AG04449 (cell line): ENCODE measurements at places on chromosomes 5 and 9.

- DNase-seq = no peak
Measured at GRCh38 chr5:152329761-152330283, 75.3 kb downstream of the NMUR2 start.

DNA sequence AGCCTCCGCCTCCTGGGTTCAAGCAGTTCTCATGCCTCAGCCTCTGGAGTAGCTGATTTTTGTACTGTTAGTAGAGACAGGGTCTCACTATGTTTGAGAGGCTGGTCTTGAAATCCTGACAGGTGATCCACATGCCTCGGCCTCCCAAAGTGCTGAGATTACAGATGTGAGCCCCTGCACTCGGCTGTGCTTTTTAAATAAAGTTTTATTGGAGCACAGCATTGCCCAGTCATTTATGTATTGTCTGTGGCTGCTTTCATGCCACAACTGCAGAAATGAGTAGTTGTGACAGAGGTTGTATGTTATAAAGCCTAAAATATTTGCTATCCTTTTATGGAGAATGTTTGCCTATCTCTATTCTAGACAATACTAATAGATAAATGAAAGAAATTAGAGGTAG, 169.2 kb downstream of the AOPEP start:
- DNase-seq = no peak

DNA sequence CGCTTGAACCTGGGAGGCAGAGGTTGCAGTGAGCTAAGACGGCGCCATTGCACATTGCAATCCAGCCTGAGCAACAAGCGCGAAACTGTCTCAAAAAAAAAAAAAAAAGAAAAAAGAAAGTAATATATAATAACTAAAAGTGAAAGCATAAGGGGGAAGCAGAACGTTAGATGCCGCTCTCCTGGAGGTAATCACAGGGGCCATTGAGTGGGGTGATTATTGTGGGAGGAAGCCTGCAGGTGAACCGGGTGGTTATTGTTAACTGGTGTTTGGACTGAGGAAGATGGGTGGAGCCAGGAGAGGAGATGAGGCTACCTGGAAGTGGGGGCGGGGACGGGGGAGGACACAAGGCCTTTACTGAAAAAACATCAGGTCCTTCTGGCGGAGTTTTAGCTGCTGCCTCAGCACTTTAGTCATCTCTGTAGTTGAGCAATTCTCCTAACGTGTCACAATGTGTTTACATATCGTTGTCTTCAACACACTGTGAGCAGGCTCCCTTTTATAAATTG, 5.3 kb upstream of the TJP2 start:
- no peak for DNase-seq

DNA sequence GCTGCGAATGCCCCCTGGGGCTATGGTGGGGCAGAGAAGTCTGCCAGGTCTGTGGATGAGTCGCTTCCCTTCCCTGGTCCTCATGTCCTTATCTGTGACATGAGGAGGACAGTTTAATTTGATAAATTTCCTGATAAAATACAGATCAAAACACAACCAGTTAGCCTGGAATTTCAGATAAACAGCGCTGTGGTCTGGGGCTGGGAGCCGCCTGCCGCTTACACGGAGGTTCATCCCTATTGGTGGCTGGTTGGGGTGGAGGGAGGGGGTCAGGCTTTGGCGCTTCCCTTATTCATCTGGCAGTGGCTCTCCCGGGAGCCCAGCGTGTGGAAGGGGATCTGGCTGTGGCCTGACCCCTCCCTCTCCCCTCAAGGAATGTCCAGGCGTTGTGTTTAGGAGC, 17.9 kb downstream of the CRB2 start:
- DNase-seq = no peak

DNA sequence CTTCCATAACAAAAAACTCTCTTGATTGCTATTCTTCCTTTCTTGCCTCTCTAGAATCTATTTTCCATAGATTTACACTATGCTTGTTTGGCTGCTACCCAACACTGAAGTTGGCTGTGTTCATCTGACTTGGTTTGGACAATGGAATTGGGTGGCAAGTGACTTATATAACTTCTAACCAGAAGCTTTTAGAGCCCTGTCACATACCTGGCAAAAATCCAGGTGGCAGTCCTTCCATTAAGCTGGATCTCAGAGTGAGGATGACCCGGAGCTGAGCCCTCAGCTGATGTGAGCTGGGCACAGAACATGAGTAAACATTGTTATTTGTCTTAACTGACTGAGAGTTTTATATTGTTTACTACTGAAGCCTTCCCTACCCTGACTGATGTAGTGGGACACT, 225.7 kb downstream of the TLR4 start:
- DNase-seq = no peak

DNA sequence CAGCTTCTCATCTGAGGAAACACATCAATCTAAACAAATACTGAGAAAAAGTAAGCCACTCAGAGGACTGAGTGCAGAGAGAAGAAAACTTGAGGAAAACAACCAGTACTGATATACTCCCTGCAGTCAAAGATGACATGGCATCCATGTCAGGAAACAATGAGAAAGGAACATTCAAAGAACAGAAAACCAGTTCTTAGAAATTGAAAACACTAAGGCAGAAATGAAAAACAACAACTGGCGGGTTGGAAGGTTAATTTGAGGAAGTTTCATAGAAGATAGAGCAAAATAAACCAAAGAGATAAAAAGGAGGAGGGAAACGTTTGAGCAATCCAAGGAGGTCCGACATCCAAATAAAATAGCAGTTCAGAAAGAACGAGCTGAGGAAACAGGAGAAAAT, 475.2 kb downstream of the HINT1 start:
- DNase-seq = no peak

GRCh38 chr9:137860361-137860760, 17.2 kb upstream of the CACNA1B start:
- no peak for DNase-seq

- no peak for DNase-seq
Measured at GRCh38 chr9:121658166-121658565, 6.7 kb downstream of the DAB2IP start.

- DNase-seq = no peak
Measured at GRCh38 chr5:142915813-142916424, 145.7 kb downstream of the ARHGAP26 start.

DNA sequence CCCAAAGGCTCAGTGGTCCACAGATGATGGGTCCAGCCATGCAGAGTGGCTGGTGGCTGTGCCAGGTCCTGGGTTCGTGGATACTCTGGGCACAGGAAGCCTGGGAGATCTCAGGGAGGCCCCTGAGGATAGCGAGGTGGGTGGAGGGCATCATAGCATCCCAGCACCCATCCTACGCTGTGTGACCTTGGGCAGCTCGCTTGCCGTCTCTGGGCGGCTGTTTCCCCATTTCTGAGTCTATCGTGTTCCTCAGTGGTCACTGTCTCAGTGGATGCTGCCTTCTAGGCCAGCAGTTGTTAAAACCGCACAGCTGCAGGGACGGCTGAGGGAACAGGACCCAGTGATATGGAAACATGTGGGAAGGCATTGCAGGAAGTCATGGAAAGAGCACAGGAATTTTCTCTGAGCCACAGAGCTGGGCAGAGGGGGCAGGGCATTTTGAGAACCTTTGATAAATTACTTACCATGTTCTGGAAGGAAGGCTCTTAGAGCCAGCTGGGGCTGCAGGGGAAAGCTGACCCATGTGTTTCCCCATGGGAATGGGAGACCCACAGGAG, 86.4 kb upstream of the COL5A1 start:
- no peak for DNase-seq

GRCh38 chr9:37371565-37372464, 50.7 kb upstream of the GRHPR start:
- DNase-seq = peak; percentile 38

DNA sequence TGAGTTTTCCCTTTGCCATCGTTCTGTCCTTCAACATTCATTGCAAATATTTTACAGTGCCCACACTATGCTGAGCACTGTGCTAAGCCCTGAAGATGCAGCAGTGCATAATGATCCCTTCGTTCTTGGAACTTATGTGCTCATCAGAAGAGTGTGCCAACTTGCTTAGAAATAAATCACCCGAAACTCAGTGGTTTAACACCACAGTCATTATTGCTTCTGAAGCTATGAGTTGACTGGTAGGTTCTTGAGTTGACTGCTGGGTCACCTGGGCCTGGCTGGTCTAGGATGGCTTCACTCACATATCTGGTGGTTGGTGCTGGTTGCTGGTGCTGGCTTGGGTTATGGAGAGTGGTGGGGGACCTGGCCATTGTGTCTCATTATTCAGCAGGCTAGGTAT, 20.9 kb downstream of the PCSK5 start:
- DNase-seq = no peak

- no peak for DNase-seq
Measured at GRCh38 chr9:107782789-107783188, 293.2 kb upstream of the KLF4 start.

DNA sequence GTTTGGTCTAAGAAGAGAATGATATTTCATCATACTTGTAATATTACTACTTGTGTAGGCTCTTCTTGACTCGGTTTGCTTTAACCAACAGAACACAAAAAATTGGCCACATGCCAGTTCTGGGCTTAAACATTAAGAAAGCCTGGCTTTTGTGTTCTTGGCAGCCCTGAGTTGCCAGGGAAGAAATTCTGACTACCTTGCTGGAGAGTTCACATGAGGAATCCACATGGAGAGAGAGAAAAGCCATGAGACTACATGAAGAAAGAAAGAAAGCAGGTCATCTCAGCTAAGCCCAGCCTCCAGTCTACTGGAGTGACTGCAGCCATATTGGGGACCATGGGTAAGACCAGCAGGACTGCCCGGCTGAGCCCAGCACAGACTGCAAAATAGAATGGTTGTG, 524.8 kb downstream of the RAB3C start:
- DNase-seq = no peak

DNA sequence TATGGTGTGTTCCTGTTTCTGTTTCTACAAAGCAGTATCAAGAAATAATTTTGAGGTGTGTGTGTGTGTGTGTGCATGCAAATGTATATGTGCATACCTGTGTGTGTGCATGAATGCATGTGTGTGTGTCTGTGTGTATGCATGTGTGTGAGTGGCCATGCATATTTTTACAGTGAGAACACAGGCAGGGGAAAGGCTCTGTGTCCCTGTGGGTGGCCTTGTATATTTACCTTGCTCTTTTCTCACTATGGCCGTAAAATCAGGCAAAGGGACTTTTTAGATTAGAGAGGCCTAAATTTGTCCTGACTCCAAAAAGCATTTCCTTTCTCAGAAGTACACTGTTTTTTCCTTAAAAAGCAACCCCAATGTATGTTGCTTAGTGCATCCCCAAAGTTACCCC, 293.4 kb downstream of the MARCHF11 start:
- no peak for DNase-seq

GRCh38 chr9:87334366-87334765, 163.3 kb upstream of the DAPK1 start:
- no peak for DNase-seq

DNA sequence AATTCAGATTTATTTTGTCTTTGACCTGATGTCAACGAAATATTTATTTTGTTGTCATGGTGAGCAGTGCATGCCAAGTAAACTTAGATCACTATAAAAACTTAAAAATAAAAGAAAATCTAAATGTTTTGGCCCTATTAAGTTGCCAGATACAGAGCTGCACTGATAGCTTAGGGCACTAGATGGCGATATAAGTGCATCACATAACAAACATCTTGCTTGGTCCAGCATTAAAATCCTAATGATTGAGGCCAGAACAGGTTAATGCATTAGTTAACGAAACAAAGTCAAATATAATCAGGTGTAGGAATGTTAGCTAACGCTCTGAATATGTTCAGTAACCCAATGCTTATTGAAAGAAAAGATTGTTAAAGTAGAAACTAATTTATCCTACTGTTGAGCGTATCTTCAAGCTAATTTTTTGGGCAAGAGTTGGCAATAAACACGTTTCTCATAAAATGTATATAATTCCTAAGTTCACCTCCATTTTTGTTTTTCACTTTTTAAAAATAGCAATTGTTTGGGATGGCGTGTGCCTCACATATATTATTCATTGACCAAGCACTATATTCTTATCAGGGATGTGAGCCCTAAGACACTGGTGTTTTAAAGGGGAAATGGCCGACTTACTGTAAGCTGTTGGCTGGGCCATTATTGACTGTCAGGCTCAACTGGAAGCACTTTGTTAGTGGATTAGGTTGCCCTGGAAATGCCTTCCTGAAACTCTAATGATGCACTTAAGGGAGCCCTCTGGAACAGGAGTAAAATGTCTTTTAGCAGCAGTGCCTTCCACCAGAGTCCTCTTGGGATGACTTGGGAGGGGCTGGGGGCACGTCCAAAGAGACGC, 33.3 kb downstream of the KCTD16 start:
- DNase-seq = no peak

GRCh38 chr9:133389025-133389557, 12.9 kb downstream of the STKLD1 start:
- no peak for DNase-seq

- no peak for DNase-seq
Measured at GRCh38 chr9:89037346-89037745, 46.1 kb downstream of the S1PR3 start.

DNA sequence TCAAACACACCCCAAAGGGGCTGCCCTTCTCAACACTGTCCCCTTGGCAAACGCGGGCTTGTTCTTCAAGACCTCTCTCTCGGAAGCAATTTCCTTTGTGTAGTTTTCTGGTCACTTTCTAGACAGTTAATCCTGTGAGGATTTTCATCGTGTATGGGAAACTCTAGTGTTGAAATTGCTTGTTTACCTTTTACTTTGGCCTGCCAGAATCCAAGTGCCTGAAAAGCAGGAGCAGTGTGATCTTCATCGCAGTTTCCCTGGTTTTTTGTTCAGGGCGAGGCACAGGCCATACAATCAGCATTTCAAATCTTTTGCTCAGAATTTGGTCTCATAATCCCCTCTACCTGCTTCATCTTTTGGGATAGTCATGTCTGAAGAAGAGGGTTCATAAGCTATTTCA, 115.7 kb upstream of the C9orf72 start:
- DNase-seq = no peak

GRCh38 chr5:122984425-122984824, 52.1 kb downstream of the PPIC start:
- no peak for DNase-seq

GRCh38 chr5:62149879-62150278, 156.1 kb upstream of the KIF2A start:
- no peak for DNase-seq

DNA sequence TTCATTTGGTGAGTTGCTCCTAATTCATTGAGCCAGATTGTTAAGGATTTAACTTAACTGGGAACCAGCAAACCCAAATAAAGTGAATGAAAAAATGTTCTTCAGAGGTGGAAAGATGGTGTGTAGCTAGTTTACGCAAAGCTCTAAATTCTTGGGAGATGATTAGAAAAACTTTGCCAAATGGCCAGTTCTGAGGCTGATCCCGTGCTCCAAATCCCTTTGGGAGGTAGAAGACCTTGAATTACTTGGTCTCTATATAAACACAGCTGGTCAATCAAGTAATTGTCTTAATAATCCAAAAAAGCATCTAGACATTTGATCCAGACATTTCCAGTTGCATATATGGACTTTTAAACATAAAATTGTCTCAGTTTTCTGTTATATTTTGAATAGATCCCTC, 11.4 kb downstream of the ACTL7B start:
- no peak for DNase-seq
